ENCODE measurements at places on chromosomes 1 and 21.

- DNase-seq: no peak
Observed at GRCh38 chr1:113247355-113247754, 143.0 kb upstream of the MAGI3 start.

DNA sequence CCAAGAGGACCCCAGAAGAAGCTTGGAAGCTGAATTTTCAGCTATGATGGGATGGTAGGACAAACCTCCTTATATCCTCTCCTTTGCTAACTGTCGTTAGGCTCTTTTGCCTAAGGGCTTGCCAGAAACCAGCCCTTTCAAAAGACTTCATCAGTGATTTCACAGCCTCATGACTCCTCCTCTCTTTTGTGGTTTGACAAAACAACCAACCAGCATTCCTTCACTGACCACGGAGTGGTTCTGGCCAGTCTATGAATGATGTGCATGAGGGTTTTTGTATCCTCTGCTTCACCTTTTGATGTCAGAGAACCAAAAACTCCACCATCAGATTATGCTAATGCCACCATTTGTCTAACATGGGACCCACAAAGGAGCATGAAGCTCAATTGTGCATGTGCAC lies 116.9 kb upstream of the COA6 start:
- DNase-seq: no peak

GRCh38 chr1:247300491-247301175 lies 31.0 kb downstream of the ZNF496 start:
- DNase-seq: no peak

DNA sequence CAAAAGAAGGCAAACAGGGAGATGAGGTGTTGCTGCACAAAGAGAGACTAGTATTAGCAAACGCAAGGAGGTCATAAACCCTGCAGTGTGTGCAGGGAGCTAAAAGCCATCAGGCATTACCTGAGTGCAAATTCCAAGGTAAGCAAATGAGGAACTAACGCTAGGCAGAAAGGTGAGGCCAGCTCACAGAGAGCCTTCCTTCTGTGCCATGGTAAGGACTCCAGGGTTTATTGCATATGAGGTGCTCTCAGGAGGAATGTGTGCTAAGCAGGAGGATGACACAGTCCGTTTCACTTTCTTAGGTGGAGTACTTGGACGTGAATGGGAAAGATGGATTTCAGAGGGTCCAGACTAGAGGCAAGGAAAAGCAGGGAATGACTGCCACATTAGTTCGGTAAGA lies 44.6 kb upstream of the MYBPHL start:
- DNase-seq: no peak

DNA sequence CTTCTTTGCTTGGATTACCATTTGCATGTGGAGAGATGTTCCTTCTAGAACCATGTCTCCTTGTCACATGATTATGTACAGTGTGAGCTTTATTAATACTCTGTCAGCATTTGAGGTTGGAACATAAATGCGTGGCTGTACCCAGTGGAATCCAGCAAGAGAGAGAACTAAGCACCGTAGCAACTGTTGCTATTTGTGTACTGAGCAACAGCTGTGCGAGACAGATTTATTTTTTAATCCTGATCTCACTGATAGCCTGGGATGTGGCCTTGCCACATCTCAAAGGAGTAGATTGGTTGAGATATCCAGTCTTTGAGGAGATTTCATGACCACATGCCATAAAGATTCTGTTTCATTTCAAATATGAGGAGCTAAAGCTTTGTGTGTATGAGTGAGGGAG lies 43.4 kb downstream of the KIF1B start:
- DNase-seq: no peak
